H9 (cell line): ENCODE measurements at places on chromosomes 4 and X. TPM values are rescaled to one million over a fixed set of nuclear protein-coding genes. Genes with fewer than 3 reads are reported as not detected.
A peak's percentile ranks its signal among the peaks of the same experiment; 100 is the strongest.

GRCh38 chr4:146310319-146311021, 96.1 kb downstream of the REELD1 start:
- no peak for DNase-seq

- DNase-seq: no peak
These were observed 87.5 kb upstream of the UXT start for GRCh38 chrX:47746446-47746845.

- peak; percentile 36 for DNase-seq
These were observed 39.3 kb upstream of the TXK start for GRCh38 chr4:48173056-48173991.

DNA sequence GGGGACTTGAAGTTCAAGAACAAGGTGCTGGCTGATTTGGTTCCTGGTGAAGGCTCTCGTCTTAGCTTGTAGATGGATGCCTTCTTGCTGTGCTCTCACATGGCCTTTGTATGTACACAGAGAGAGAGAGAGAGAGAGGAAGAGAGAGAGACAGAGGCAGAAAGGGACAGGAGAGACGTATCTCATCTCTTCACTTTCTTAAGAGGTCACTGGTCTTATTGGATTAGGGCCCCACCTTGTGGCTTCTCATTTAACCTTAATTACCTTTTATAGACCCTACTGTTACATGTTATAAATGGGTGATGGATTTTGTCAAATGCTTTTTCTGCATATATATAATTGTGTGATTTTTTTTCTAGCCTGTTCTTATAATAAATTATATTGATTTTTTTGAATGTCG, 1444.2 kb downstream of the ADGRL3 start:
- peak; percentile 27 for DNase-seq

GRCh38 chr4:74205046-74205445, 47.1 kb downstream of the MTHFD2L start:
- no peak for DNase-seq

GRCh38 chr4:20351360-20352162, 99.9 kb downstream of the SLIT2 start:
- DNase-seq: no peak

DNA sequence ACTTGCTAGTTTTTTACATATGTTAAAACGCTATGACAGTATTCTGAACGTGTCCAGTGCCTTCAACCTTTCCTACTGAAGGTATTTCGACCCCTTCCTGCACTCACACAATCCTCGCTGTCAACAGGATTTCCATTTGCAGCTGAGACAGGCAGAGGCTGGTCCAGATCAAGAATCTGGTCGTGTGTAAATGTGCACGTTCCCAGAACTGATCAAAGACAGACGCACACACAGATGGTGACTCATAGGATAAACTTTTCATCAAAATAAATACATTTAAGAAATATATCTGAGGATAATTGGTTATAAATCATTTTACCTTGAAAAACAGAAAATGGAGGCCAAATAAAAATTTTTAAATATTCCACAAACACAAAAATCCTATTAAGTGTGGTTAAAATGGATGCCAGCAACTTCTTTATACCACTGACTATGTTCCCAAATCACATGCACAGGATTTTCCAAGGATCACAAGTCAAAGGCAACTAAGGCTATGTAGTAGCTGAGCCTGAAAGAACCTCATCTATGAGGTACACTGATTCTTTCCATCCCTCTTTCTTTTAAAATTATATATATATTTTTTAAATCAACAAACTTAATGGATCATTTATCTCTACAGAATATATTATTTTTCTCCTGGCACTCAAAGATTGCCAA, 85.9 kb downstream of the RNF150 start:
- DNase-seq: no peak

- peak; percentile 46 for DNase-seq
These were observed 37.8 kb downstream of the LEF1 start for GRCh38 chr4:108130955-108131354.

GRCh38 chr4:1775731-1776500, 17.2 kb upstream of the FGFR3 start:
- DNase-seq: no peak

DNA sequence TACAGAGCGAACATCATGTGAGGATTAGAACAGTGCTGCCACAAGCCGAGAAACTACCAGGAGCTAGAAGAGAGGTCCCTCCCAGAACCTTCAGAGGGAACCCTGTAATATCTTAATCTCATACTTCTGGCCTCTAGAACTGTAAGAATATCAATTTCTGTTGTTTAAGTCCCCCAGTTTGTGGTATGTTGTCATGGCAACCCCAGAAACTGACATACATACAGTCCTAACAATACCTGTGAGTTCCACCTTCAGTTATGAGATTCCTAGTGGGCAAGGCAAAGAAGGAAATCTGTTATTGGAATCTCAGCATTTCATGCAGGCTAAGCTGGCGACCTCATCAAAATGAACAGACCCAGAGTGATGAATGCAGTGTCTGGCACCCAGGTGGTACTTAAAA, 42.5 kb downstream of the ZBTB49 start:
- no peak for DNase-seq

DNA sequence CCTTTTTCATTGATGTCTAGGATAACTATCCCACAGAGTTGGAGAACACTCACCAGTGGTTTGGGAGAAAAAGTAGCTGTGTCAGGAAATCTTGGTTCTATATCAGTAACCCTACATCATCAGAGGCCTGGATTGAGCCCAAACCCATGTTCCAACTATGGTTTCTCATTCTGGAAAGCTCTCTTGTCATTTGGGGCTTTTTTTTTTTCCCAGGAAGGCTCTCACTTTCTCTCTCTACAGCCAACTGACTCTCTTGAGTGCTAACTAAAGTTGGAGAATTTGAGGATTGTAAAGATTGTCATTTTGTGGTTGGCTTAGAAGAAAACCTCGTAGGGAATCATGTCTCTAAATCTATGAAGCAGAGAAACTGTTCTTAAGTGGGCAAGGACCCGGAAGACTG, 228.2 kb upstream of the DIPK2B start:
- no peak for DNase-seq

GRCh38 chr4:78720994-78721677, 55.0 kb upstream of the BMP2K start:
- DNase-seq: no peak

DNA sequence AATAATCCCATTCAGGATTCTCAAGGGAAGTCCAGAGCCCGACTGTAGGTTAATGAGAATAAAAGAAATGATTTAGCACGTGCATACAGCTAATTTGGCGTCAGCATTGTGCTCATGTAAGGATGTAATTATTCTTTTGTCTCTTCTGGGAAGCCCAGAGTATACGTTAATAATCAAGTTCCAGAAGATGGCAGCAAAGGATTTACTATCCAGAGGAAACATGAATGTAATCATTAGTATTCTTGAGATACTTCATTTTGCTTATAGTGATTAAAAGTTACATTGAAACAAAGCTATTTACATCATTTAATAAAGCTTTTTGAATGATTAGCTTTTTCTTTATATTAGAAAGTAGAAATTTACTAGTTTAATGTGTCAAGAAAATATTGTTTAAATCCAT, 27.1 kb upstream of the MAP9 start:
- DNase-seq: no peak

DNA sequence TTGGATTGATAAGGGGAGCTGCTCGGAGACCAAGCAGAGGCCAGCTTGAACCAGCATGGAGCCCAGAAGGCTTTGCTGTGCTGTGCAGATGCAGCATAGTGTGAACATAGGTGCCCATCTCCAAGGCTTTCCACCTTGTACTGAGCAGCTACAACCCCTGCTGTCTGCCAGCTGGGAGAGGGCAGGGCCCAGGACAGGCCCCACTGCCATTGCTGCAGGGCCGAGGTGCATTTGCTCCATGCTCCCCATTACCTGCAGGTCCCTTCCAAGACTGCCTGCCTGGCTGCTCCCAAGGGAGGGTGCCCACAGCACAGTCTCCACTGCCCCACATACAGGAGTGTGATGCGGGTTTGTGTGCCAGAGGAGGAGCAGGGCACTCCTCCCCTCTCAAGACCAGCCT, 1016.0 kb upstream of the INTU start:
- no peak for DNase-seq

DNA sequence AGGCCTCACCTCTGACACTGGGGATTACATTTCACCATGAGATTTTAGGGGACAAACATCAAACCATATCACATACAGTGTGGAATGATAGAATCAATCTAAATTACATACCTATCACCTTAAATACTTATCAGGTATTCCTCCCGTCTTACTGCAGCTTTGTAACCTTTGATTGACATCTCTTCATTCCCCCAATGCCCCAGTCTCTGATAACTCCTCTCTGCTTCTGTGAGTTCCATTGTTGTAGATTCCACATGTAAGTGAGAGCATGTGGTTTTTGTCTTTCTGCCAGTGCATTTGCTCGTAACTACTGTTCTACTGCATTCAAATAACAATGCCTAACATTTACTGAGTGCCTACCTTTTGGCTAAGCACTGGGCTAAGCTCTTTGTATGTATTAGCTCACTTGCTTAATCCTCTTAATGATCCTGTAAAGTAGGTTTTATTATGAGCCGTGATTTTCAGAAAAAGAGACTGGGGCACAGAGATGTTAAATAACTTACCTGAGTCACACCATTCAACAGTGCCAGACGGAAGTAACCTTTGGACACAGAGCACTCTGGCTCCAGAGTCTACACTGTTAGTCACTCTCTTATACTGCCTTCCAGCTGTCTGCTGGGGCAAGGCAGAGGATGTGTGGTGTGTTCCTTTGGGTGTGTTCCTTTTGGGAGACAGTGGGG, 63.7 kb upstream of the ESX1 start:
- no peak for DNase-seq

- DNase-seq: no peak
These were observed 20.2 kb downstream of the TMEM31 start for GRCh38 chrX:103730796-103731493.

GRCh38 chr4:140926672-140927071, 170.5 kb upstream of the TBC1D9 start:
- DNase-seq: no peak

DNA sequence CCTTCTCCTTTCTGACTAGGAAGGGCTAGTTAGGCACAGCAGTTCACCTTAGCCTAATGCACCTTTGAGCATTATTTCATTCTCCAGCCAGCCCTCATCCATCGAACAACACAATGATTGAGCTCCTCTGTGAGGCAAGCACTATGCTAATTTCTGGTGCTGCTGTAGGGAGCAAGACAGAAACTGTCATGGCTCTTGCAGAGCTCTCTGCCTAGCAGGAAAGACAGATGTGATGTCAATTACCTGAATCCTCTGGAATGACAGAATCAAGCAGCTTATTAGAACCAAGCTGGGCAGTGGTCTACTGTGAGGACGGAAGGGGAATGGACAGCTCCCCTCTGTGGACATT, 256.1 kb upstream of the NOCT start:
- DNase-seq: no peak

DNA sequence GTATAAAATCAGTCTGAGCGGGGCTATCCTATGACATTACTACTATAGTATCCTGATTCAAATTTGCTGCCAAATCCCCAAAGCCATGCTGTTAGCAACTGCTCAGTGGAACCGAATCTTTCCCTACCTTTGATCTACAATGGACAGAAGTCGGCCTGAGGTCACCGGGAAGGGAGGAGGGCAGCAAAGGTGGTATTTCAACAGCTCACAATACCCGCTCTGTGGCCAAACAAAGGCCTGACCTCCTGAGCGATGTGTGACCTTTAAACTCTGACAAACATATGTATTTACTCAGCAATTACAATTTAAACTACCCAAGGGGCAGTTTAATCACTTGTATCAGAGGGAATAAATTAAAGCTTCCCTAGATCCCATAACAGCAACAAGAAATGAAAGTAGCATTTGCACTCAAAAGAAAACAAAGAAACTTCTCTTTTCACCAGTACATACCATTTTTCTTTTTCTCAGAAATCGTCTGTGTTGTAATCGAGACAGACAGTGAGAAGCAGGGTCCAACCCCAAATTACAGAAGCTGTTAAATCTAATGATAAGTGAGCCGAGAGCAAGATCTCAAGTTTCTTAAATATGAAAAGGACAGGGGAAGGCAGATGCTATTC, 11.6 kb upstream of the TMEM128 start:
- DNase-seq: no peak

DNA sequence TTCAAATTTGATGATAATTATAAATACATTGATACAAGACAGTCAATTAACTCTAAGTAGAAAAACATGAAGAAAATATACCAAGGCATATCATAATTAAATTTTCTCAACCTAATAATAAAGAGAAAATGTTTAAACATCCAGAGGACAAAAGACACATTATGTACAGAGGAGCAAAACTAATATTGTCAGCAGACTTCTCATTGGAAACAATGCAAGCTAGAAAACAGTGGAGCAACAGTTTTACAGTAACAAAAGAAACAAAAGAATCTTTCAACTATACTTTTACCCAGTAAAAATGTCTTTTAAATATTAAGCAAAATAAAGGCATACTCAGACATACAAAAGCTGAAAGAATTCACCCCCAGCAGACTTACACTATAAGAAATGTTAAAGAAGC, 238.0 kb downstream of the TMA16 start:
- no peak for DNase-seq

DNA sequence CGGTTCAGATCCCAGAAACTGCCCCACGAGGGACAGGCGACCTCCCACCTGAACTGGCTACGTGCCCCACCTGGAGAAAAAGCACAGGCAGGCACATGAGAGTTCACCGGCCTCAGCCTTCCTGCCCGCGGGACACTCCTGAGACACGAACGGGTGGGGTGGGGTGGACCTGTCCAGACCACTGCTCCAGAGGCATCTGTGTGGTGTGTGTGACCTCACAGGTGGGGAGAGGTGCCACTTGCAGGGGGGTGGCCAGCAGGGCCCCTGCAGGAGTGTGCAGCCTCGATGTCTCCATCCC, 18.5 kb downstream of the NELFA start:
- DNase-seq: no peak

DNA sequence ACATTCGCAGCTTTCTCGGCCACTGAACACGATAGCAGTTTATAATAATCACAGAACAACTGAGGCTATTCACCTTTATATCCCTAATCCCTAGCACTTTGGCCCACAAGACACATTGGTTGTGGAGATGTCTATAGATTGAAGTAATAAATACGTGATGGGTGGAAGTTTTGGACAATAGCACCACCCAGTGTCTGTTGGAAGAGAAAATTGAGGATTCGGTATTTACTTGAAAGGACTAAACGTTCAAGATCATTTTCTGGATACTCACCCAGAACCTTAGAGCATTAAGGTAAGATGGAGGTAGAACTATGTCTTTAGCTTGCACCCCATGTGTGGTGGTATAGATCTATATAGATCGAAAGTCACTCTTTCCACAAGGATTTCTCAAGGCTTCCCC, 787 bp upstream of the TMSB15A start:
- DNase-seq: no peak

- DNase-seq: no peak
These were observed 116.6 kb downstream of the IRF2 start for GRCh38 chr4:184357772-184358171.

GRCh38 chr4:84381759-84382158, 117.3 kb downstream of the NKX6-1 start:
- DNase-seq: no peak

Gene COPS4
- total RNA-seq: 39.3 and 39.9 TPM in 2 replicates

Gene SPATA18
- total RNA-seq: 3.9 and 5.5 TPM in 2 replicates

Gene GNRHR
- total RNA-seq: not detected in 2 replicates

Gene ZCCHC18
- total RNA-seq: 1.5 and 1.8 TPM in 2 replicates

Gene SSX1
- total RNA-seq: not detected in 2 replicates

Gene MAGEB1
- 0.17 and 0.18 TPM in 2 replicates for total RNA-seq

Gene TMPRSS11B
- total RNA-seq: not detected in 2 replicates

Gene WNK3
- 21.0 and 22.8 TPM in 2 replicates for total RNA-seq
